Gastrocnemius medialis (tissue), 4 donors: ENCODE measurements at places on chromosomes 3 and 15. TPM values are rescaled to one million over a fixed set of nuclear protein-coding genes. Genes with fewer than 3 reads are reported as not detected.

GRCh38 chr15:90154861-90155626 lies 46.1 kb upstream of the SEMA4B start:
- no peak for DNase-seq

DNA sequence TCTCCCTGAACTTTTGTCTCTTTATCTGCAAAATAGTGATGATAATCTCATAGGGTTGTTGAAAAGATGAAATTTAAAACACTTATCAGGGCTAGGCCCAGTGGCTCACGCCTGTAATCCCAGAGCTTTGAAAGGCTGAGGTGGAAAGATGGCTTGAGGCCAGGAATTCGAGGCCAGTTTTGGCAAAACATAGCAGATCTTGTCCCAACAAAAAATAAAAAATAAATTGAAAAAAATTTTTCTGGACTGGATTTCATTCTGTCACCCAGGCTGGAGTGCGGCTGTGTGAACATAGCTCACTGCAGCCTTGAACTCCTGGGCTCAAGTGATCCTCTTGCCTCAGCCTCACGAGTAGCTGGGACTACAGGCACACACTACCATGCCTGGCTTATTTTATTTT lies 29.6 kb downstream of the LMLN start:
- no peak for DNase-seq

SOX14 gene
- not detected for total RNA-seq

CSPG5 gene
- total RNA-seq, result 0.16 TPM
